ENCODE measurements at places on chromosomes 12 and 14.

DNA sequence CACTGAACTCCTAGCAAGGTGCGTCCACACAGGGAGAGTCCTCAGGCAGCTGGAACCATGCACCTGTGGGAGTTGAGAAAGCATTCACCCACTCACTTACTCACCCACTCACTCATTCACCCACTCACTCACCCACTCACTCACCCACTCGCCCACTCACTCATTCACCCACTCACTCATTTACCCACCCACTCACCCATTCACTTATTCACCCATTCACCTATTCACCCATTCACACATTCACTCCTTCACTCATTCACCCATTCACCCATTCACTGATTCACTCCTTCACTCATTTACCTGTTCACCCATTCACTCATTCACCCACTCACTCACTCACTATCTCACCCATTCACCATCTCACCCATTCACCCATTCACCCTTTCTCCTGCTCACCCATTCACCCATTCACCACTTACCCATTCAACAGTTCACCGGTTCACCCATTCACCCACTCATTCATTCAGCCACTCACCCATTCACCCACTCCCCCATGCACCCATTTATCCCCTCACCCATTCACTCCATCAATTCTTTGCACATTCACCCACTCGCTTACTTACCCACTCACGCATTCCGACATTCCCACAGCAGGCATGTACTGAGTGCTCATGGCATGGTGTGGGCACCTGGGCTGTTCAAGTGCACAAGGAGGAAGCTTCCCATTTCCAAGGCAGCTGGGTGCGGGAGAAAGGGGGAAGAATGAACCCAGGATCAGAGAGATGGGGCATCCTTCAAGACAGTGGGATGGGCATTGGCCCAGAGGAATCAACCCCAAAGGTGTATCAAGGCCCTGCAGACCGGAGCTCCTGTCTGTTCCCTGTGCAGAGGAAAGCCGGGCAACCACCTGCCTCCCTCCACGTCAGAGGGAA is 135.2 kb upstream of the C14orf180 start:
- DNase-seq = no peak

- DNase-seq = no peak
These were observed 32.8 kb upstream of the CMKLR1 start for GRCh38 chr12:108371801-108372344.

DNA sequence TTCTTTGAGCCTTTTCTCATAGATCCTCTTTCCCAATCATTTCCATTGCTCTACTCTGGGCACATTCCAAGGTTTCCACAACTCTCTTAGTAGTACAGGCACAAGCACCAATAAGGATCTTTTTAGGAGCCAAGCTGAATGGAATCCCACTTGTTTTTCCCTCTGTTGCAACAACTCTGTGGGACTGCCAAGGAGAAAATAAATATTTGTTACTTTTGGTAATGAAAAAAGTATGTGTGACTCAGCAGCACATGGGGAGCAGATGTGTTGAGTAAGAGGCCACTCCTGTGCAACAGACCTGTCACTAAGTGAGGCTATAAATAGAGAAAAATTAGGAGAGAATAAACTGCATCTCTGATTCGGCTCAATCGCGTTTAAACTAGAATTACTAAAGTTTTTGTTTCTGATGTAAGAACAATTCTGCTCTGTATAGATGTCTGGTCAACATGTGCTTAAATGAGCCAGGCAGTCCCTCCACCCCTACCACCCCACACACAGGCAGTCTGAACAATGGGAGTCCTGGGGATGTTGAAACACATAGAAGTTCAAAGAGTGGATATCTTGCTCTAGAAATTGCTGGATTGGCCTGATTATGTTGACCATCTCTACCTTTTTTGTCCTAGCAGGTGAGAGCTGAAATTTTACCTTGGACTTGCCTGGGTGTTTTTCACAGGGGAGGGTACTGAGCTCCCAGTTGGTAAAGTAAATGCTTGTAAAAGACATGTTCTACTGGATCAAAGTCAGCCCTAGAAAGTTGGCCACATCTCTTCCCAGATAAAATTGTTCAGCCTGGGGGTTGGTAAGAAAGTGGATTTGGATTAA is 244.3 kb upstream of the NOVA1 start:
- no peak for DNase-seq

- DNase-seq = no peak
These were observed 31.3 kb downstream of the GABARAPL1 start for GRCh38 chr12:10243818-10244520.

DNA sequence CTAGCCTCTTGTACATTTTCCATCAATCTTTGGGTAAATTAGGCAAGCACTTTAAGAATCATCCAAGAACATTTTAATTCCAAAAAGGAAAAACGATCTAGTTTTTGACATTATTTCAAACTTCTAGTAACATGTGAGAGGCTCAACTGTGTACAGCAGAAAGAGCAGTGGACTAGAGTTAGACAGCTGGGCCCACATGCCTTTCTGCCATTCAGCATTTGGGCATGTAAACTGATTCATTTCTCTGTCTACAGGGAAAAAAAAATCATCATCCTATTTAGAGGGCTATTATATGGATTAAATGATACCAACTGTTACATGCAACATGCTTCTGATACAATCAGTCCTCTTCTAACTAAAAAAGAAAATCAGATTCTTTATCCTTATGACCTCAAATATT is 17.7 kb downstream of the ATP2B1 start:
- no peak for DNase-seq

DNA sequence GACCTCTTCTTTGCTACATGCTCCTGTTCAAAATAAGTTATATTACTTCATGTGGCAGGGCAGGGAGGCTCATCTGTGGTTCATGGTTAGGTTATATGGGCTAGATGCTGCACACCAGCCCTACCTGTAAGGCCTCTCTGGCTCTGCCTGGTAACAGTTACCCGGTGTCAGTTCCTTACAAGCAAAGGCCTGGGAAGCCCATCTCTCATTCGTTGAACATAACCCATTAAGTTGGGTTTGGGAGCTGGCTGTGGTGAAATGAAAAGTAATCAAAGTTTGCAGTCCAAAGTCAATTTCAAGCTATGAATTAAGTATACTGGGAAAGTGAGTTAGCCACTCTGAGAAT is 183.2 kb downstream of the PPM1H start:
- DNase-seq = no peak

DNA sequence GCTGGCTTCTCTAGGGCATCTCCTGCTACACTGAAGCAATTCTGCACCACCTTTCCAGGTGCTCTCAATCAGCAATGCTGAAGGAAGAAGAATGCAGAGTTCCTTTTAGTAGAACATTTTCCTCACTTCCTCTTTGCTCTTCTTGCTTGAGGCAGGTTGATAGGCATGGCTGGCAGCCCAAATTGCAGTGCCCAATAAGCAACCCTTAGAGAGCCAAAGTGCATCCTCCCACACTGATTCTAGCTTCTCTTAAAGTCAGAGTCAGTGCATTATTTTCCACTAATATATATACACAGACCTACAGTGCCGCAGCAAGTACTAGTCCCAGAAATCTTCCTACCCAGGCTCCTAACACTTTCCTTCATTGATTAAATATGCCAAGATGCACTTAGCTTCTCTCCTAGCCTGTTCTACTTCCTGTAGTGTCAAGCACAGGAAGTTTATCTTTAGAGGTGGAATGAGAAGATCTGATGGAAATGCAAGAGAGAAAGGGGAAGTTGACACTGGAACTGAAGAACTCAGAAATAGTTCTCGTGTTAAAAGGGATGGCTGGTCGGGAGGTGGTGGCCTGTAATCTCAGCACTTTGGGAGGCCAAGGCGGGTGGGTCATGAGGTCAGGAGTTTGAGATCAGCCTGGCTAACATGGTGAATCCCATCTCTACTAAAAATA is 132.7 kb downstream of the SSPN start:
- DNase-seq = no peak

- no peak for DNase-seq
These were observed 1007.0 kb upstream of the LRFN5 start for GRCh38 chr14:40599725-40600124.

- no peak for DNase-seq
These were observed 21.9 kb upstream of the FAIM2 start for GRCh38 chr12:49925433-49926204.

GRCh38 chr12:2477009-2477766 is 317.6 kb upstream of the FKBP4 start:
- DNase-seq = no peak

DNA sequence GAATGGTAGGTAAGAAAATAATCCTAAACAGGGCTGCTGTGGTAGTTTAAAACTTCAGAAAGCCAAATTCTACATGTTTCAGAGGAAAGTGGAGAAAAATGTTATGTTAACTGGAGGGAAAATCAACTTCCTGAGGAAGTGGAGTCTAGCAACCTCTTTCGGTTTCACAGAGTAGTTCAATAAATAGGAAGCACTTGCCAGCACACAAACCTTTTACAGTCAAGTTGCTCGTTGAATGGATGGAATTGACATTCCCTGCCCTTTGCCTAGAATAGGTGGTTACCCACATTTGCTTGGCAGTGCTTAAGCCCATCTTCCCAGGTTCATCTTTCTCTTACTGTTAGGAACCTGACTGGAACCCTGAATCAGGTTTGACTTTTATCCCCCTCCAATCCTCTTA is 15.9 kb downstream of the ANKRD13A start:
- no peak for DNase-seq

DNA sequence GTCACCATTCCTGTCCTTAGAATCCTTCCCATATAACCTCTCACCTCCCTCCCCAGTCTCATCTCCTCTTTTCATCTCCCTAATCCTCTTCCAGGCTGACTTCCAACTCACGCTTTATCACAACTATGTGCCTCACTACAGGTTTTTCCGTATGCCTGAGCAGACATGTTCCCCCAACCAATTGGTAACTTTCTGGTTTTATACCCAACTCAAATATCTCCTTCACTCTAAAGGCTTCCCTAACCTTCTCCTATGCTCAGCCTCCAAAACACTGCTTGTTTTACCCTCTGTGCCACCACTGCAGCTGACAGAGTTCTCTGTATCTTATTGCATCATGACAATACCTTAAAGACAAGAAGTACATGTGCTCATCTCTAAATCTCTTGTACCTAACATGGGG is 139.7 kb downstream of the KSR2 start:
- no peak for DNase-seq

DNA sequence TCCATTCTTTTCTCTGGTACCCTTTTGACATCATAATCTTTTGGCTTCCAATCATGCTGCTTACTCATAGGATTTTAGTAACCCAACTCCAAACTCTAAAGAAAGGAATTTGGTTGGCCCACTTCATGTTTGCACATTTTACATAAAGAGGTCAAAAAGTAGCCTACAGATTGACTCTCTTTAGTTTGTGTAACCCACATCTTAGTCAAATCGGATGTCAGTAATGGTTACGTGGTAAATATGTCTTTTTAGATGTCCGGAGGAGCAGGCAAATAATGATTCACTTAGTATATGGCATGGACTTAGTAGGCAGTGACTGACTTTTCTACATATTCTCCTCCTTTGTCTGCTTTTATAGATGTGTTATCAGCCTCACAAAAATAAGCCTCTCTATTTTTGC is 711.6 kb upstream of the FOXG1 start:
- no peak for DNase-seq

GRCh38 chr14:61244009-61244408 is 37.1 kb downstream of the TMEM30B start:
- no peak for DNase-seq

GRCh38 chr12:130147875-130148596 is 14.2 kb upstream of the FZD10 start:
- no peak for DNase-seq

- DNase-seq = no peak
These were observed 483 bp upstream of the NR1H4 start for GRCh38 chr12:100473050-100473715.

GRCh38 chr14:61621444-61621843 is 73.9 kb upstream of the HIF1A start:
- DNase-seq = no peak
